Ovary (tissue), 10 donors: ENCODE measurements at places on chromosomes 6 and 20. TPM values are rescaled to one million over a fixed set of nuclear protein-coding genes. Genes with fewer than 3 reads are reported as not detected.
A peak's percentile ranks its signal among the peaks of the same experiment; 100 is the strongest.

GRCh38 chr6:137167702-137168377, 5.6 kb downstream of the IL22RA2 start:
- H3K36me3 ChIP-seq = no peaks in the 10 kb centered on the region
- H3K4me1 ChIP-seq = no peaks in the 10 kb centered on the region
- no peak overlapping the region for H3K4me3 ChIP-seq
- H3K27me3 ChIP-seq = no peaks in the 10 kb centered on the region
- no peak for DNase-seq

DNA sequence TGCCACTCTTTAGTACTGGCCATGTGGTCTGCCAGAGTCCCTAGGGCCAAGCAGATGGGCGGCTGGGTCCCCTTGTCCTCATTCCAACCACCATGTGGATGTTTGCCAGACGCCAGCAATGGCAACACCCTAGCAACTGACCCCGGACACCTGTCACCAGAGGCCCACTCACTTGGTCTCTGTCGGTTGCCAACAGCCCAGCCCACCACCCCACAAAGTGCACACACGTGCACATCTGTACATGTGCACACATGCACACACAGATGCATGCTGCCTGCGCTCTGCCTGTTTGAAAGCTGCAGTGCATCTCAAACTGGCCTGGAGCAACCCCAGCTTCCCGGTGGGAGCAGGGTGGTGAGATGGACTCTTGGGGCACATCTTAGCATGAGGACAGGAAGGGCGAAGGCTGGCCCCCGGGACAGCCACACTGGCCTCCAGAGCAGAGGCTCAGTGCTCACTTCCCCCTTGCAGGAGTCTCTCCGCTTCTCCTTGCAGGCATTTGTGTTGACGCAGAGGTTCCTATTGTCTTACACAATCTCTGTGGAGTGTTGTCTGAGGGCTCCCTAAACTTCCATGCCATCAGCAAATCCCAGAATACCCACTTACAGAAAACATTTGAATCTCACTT, 54.0 kb downstream of the PSMG4 start:
- no peaks in the 10 kb centered on the region for H3K36me3 ChIP-seq
- H3K27ac ChIP-seq = no peak overlapping the region
- H3K4me1 ChIP-seq = no peaks in the 10 kb centered on the region
- no peak overlapping the region for H3K4me3 ChIP-seq

DNA sequence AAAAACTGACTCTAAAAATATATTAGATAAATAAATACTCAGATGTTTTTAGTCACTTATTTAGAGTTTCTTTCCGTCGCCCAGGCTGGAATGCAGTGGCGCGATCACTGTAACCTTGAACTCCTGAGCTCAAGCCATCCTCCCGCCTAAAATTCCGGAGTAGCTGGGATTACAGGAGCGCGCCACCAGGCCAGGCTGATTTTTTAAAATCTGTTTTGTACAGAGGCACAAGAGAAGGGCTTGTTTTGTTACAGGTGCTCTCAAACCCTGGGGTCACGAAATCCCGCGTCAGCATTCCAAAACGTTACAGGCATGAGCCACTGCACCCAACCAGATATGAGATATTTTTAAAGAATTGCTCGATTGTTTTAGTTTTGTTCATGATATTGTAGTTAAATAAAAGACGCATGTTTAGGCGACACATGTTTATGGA, 40.7 kb upstream of the BTN3A2 start:
- H3K36me3 ChIP-seq = no peaks in the 10 kb centered on the region
- no peak overlapping the region for H3K4me3 ChIP-seq
- peaks cover 2% of the 10 kb centered on the region for H3K4me1 ChIP-seq

- no peak for DNase-seq
- H3K27me3 ChIP-seq = no peaks in the 10 kb centered on the region
- H3K4me1 ChIP-seq = no peaks in the 10 kb centered on the region
- no peak overlapping the region for H3K4me3 ChIP-seq
- no peak overlapping the region for H3K27ac ChIP-seq
Observed at GRCh38 chr6:38990475-38990874, 58.1 kb upstream of the GLP1R start.

RBM24 gene
- 2.0 TPM for total RNA-seq

DNA sequence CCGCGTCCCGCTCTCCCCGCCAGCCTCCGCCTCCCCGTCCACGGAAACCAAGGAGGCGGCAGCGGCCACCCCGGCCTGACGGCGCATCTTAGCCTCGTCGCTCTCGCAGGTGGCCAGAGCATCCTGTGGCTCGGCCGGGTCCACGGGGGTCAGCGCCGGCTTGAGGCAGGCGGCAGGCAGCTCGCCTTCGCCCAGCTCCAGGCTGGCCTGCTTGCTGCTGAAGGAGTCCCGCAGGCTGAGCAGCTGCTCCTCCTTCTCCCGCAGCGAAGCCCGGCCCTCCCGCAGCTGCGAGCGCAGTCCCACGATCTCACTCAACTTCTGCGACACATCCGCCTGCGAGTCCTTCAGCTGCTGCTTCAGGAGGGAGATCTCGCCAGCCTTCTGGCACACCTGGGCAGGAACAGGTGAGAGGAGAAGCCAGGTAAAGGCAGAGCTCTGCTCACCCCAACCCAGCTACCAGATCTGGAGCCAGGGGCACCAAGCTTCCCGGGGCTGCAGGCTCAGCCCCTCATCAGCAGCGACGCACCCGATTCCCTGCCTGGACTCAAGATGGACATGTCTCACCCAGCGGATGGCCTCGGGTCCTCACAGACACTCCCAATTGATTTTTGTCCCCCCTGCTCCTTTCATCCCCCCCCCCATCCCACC, 5.2 kb upstream of the FASTKD5 start:
- no peaks in the 10 kb centered on the region for H3K4me1 ChIP-seq
- no peaks in the 10 kb centered on the region for H3K36me3 ChIP-seq
- peak overlapping the region; percentile 35 for H3K27ac ChIP-seq
- H3K27me3 ChIP-seq = no peaks in the 10 kb centered on the region
- no peak for DNase-seq
- no peak overlapping the region for H3K4me3 ChIP-seq

MYLK2 gene
- not detected for total RNA-seq
